ENCODE measurements at places on chromosomes 16 and 17.

DNA sequence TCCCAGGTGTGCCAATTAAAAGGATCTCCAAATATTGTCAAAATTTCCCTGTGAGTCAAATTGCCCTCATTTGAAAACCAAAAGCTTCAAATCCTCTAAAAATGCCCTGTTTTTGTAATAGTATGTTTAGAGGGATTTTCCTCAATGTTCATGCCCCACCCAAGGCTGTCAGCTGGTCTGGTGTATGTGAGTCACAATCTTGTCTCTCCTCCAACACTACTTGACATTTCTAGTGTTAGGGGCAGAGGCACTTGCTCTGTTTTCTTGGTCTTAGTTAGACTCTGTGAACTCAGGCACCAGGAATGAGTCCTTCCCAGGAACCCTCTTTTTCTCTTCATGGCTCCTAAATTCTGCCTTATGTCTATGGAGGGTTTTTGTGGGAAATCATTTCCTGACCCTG lies 634.8 kb downstream of the KCNJ2 start:
- no peak for DNase-seq

- DNase-seq, result no peak
Observed at GRCh38 chr17:4510618-4510941, 11.9 kb downstream of the SPNS2 start.

GRCh38 chr17:27216836-27217235 lies 77.1 kb upstream of the WSB1 start:
- DNase-seq, result no peak

DNA sequence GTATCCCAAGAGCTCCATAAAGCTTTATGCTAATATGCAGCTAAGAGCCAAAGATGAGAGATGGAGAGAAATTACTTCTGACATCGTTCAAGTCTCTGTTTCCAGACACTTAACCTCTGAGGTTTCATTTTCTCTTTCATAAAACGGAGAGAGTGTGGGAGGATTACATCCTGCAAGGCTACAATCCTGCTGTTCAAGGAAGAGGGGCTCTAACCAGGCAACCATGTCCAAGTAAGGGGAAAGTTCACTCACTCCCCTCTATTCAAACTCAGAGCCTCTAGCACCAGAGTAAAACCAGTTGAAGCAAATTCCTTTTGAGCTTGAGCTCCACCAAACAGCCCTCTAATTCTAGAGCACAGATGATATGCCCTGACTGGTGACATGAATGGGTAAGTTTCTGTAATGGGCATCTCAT lies 397.4 kb downstream of the NPIPA8 start:
- peak; percentile 6 for DNase-seq

GRCh38 chr17:40290629-40291280 lies 3.1 kb downstream of the CDC6 start:
- DNase-seq, result no peak

- DNase-seq, result no peak
Observed at GRCh38 chr16:26701243-26701886, 365.4 kb upstream of the C16orf82 start.

DNA sequence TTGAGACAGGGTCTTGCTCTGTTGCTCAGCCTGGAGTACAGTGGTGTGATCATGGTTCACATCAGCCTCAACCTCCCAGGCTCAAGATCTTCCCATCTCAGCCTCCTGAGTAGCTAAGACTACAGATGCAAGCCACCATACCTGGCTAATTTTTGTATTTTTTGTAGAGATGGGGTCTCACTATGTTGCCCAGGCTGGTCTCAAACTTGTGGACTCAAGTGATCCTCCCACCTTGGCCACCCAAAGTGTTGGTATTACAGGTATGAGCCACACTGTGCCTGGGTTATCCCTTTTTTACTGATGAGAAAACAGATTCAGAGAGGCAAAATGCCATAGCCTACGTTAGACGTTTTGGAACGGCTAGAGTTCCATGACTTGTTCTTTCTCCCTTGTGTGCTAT lies 30.1 kb downstream of the SNX29 start:
- no peak for DNase-seq

DNA sequence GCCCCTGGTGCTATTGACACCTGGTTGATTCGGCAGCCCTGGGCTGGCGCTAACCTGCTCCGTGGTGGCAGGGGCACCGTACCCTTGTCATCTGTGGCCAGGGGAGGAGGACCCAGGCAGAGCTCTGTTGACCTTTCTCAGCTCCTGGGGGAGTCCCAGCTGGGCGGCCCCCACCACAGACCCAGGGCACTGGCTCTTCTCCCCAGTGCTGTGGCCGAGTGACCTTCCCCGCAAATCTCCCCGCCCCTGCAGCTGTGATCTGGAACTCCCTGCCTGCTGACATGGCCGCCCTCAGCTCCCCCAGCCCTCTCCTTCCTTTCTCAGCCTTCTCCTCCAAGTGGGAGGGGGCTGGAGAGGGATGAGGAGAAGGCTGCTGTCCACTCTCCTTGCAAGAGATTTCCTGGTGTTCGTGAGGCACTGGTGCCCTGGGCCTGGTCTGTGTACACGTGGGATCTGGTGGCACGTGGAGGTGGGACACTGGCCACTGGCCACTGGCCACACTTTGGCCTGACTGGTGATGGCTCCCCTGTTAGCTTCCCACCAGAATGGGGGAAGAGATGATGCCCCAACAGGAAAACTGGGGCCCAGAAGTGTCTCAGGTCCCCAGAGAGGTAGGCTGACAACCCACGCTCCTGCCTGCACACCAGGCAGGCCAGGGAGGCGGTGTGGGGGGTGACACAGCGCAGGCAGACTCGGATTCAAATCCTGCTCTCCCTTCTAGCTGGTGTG lies 8.2 kb downstream of the FMNL1 start:
- DNase-seq, result no peak

DNA sequence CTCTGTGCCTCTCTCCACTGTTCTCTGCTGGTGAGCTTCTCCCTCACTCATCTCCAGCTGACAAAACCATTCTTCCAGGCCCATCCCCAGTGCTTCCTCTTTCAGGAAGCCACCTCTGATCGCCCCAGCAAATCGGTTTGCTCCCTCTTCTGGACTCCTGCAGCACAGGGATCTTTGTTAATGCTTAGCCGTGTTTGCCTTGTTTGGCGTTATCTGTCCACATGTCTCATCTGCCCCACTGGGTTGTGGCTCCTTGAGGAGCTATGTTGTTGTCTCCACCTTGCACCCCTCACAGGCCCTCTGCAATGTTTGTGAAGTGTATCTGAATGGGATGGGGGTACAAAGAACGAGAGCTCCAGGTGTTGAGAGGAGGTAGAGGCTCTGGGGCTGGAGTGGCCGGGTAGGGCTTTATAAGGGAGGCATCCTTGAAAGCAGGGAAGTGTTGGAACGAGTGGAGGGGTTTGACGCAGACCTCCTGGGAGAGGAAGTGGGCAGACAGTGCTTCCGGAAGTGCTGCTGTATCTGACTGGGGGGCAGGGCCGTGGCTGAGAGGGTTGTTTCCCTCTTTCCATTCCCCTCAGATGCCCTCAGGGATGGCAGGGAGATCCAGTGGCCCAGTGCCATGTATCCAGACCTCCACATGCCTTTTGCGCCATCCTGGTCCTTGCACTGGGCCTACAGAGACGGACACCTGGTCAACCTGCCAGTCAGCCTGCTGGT lies 27.8 kb downstream of the CASKIN2 start:
- no peak for DNase-seq

DNA sequence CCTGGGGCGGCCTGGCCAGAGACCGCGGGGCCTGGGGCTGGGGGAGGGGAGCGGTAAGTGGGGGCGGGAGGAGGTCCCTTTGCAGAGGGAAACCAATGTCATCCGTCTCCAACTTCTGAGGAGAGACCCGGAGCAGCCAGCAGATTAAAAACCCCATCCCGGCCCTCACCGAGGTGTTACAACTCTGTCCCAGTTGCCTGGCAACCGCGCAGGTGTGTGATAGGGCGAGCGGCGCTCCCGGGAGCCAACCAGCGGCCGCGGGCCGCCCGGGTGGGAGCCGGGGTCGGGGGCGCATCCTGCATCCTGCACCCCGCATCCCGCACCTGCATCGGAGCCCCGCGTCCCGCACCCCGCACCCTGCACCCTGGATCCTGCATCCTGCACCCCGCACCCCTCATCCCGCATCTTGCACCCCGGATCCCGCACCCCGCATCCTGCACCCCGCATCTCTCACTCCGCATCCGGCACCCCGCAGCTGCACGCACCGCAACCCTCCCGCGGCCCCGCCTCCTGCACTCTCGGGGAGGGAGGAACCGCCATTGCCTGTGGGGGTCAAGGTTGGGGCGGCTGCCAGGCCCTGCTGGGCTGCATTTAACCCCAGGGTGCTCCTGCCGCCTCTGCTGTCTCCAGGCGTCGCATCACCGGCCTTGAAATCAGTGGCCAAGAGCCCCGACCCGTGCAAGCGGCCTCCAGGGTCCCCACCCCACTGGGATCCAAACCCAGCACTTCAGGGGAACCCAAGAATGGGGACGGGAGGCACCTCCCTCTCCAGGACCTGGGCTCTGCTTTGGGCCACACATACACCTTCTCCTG lies 47.3 kb downstream of the RTN4RL1 start:
- DNase-seq, result peak; percentile 48

All from DMS79 (cell line).